CD8-positive, alpha-beta T cell (primary cell): ENCODE measurements at places on chromosomes 6 and 20.

GRCh38 chr20:32236048-32236533 is 28.4 kb downstream of the POFUT1 start:
- no peak for DNase-seq

DNA sequence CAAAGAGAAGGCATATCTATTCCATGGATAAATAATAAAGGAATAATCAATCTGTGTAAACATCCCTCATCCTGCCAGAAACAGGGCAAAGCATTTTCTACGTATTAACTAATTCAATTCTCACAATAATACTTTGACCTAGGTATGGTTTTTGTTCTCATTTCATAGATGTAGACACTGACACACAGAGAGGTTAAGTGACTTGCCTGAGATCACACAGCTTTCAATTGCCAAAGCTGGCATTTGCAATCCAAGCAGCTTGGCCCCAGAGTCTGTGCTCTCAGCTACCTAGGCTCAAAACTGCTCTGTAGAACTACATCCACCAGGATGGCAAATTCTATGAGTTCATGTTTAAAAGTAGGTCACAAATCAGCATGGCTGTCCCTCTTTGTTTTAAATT is 124.9 kb downstream of the BMP7 start:
- no peak for DNase-seq

DNA sequence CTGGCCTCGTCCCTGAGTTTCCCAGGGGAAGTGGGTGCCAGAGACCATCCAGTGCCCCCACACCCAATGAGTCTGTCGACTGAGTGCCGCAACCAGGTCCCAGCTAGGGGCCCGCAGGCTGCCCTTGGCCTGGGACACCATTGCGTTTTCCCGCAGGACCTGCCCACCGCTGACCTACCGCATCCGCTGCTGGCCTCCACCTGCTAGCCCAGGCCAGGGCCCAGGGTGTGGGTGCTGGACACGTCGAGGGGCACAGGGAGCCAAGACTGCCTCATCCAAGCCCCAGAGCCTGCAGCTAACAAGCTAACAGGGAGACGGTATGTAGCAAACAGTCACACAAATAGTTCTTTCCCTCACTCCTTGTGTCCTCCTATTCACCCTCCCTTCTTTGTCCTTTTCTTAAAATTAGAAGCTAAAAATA is 97.7 kb downstream of the TMEM242 start:
- DNase-seq, result no peak

DNA sequence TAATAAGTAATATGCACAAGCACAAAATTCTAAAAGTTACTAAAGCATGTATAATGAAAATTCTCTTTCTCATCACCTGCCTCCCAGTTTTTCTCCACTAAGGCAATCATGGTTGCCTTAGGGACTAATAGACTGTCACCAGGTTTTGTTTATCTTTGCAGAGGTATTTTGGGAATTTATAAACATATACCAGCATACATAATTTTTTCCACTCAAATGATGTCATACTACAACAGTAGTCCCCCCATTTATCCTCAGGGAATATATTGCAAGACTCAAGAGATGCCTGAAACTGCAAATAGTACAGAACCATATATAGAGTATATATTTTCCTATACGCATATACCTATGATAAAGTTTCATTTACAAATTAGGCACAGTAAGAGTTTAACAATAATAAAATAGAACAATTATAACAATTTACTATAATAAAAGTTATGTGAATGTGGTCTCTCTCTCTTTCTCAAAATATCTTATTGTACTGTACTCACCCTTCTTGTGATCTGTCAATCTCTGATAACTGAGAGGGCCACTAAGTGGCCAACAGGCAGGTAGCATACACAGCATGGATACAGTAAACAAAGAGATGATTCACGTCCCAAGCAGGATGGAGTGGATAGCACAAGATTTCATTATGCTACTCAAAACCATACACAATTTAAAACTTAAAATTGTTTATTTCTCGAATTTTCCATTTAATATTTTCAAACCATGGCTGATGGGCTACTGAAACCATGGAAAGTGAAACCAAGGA is 19.7 kb downstream of the RBL1 start:
- DNase-seq, result no peak

DNA sequence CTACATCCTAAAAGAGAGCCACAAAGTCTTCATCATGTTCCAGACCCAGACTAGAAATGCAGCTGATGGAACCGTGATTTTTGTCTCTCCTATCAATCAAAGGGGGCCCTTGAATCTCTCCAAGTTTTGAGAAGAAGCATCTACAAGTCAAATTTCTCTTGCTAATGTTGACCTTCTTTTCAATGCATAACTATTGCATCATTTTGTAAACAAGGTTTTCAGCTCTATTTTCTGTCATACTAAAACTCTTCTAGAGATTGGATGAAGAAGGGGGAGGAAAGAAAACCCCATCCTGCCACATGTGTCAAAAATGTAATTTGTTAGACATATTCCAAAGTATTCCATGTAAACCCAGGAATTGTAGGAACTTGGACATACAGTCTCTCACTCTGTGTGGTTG is 169.2 kb downstream of the LMBRD1 start:
- no peak for DNase-seq

DNA sequence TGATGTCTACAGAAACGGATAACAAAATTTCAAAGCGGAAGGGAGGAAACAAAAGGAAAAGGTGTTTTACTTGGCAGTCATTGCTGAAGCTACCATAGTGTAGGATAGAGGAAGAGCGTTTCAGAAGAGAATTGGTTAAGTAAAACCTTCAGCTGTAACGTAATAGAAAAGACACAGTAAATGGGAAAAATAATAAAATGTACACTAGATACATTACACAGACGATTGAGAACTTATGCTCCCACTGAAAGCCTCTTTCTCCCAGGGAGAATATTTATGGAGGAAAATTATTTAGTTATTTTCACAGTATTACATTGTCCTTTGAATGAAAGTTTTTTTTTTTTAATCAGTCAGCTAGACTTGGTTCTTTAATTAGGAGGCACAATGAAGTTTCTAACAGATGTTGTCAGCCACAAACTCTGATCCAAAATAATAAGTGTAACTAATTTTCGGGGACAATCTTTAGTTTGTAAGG is 90.7 kb upstream of the PRDM1 start:
- DNase-seq, result no peak

- no peak for DNase-seq
Observed at GRCh38 chr6:97040355-97040860, 115.9 kb downstream of the KLHL32 start.

GRCh38 chr6:167731731-167732422 is 94.8 kb upstream of the AFDN start:
- DNase-seq, result no peak

DNA sequence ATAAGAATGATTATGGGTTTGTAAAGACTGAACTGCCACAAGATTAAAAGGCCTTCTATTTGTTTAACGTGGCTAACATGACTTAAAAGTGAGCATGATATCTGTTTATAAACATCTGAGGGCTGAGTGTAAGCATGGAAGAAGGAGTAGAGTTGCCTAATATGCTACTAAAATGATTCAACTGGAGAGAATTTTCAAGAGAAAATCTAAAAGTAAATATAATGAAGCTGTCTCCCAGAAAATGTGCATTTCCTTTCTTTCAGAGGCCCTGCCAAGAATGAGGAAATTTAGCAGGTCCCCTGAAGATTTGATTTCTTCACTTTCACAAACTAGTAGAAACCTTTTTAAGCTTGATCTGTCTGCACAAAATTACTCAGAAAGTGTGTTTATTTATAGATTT is 4.2 kb upstream of the EYA4 start:
- DNase-seq, result no peak

DNA sequence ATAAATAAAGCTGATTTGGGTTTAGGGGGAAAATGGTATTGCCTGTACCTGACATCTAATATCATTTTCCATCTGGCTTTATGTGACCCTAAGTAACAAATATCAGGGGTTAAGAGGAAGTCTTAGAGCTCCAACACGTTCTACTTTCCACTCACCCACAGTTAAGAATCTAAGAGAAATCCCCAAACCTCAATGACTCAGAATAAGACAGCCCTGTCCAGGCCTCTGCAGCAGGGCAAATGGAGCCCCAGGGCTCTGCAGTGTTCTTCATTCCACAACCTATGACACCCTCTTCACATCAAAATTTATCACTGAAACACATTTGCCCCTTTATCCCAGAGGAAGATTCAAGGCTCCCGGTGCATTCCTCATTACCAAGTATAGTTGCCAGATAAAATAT is 20.3 kb upstream of the TENT5A start:
- no peak for DNase-seq

- DNase-seq, result no peak
Observed at GRCh38 chr6:18795726-18796125, 408.6 kb downstream of the RNF144B start.
